ENCODE measurements at places on chromosomes 16 and 17. TPM values are rescaled to one million over a fixed set of nuclear protein-coding genes. Genes with fewer than 3 reads are reported as not detected.

CDK3 gene
- total RNA-seq, result 1.4 TPM

CDT1 gene
- 32.2 TPM for total RNA-seq

DNA sequence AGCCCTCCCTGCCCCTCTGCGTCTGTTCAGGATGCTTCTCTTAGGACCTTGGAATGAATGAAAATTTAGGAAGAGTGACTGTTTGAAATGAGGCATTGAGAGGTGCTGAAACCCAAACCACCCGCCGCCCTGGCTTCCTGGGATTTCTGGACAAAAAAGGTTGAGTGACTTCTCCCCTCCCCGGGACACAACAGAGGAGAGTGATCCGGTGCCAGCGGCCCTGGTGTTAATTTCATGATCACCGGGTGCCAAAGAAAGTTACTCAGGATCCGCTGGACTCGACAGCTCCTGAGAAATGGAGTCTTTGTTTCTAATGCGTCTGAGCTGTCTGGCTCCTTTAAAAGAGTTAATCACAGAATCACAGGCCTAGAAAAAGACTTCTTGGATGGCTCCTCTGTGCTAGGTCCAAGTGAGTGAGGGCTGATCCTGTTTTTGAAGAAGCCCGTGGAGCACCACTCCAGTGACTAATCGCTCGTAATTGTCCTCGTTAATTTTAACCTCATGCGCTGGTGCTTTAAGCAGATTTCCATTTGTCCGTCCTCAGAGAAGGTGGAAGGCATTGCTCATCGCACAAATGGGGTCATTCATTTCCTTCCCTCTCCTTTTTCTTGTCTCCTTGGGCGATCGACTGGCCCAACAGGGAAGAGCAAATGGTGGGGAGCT lies 144.4 kb upstream of the ZFHX3 start:
- DNase-seq, result peak; percentile 42

- no peak for DNase-seq
Observed at GRCh38 chr17:70089513-70090148, 14.6 kb downstream of the KCNJ16 start.

COA3 gene
- total RNA-seq, result 119 TPM

ERN1 gene
- total RNA-seq, result 6.0 TPM

GRCh38 chr17:18921912-18922451 lies 30.0 kb upstream of the SLC5A10 start:
- DNase-seq, result no peak

GRIN2A gene
- total RNA-seq, result 0.59 TPM

DNA sequence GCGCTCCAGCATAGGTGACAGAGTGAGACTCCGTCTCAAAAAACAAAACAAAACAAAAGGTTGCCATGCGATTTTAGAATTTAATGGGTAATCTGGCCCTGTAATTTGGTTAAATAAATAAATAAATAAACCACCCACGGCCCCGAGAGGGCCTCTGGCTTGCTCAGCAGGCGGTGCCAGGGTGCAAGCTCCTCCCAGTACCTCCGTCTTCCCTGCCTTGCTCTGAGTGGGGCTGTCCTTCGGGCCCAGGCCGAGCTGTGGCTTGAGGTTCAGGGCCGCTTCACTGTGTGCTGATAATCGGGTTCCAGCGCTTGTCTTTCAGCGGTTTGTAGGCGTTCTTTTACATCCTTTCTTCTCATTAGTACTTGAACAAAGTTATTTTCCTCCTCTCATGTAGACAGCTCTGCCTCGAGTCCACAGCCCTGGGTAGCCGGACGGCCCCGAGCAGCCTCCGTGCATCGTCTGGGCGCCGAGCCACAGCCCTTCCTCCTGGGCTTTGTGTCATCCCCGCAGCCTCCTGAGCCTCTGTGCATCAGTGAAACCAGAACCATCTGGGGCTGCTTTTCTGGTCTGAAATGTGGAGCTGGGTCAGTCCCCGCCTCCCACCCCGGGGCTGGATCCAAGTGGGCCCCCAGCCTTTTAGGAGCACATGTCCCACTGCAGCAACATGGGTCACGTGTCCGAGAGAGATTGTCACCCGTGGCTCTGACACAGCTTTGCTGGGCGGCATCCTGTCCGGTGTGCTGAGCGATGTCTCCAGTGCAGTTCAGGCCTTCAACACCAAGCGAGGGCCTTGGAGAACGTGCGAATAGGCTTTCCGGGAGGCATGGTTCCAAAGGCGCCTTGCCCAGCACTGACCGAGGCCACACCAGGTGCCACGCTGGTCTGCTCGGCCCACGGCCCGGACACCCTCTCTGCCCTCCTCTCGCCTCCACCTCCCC lies 157.4 kb upstream of the CHMP6 start:
- no peak for DNase-seq

- no peak for DNase-seq
Observed at GRCh38 chr17:1170739-1171138, 9.0 kb downstream of the ABR start.

TBC1D28 gene
- not detected for total RNA-seq

DNA sequence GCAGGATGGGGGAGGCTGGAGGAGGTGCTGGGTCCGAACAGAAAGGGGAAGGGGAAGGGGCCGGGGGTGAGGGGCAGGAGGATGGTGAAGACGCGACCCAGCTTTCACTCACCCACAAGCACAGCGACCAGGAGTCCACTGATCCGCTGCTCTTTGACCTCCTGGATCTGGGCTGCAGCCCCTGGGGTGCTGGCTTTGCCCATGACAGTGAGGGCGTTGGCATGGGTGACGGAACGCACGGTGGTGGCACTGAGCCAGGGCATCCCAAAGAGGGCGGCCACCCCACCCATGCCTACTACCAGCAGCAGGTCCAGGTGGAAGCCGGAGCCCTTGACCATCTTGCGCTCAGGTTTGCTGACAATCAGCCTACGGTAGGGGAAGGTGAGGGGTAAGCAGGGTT lies 14.9 kb downstream of the SLC4A1 start:
- no peak for DNase-seq

NPIPA3 gene
- 0.48 TPM for total RNA-seq

- DNase-seq, result peak; percentile 15
Observed at GRCh38 chr17:28426081-28426519, 20.1 kb upstream of the SLC46A1 start.

CCL7 gene
- 0.68 TPM for total RNA-seq

GRCh38 chr16:51152691-51153576 lies 1.9 kb upstream of the SALL1 start:
- DNase-seq, result no peak

GRCh38 chr16:8804313-8804712 lies 6.7 kb downstream of the PMM2 start:
- no peak for DNase-seq

DNA sequence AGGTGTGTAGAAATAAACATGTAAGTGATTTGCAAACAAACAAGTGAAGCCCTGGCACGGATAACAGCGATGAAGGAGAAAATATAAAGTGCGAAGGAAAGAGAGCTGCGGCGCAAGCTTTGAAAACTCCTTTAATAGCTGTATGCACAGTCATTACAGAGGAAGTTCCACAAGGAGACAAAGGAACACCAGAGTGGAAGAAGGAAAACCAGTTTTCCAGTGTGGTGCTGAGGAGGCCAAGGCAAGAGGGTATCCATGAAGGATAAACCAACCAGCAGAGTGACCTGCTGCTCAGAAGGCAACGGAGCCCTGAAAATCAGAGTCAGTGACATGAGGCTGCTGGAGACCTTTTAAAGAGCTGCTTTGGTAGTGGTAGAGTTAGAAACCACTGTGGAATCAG lies 24.4 kb downstream of the METTL16 start:
- no peak for DNase-seq

DNA sequence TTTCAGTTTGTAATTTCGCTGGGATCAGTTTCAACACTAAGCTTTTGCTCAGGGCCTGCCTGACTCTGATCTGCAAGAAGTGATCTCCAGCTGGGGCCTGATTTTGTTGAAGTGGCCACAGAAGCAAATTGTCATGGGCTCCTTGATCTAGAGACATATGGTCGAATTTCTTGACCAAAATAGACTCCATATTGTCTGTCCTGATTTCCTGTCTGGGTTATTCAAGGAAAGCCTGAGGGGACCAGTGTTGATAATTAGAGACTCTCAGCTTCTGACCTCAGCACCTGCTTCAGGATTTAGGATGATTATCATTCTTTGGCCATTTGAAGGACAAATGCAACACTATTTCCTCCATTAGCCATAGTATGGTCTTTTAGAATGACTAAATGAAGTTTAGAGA lies 48.9 kb upstream of the MSI2 start:
- DNase-seq, result no peak

GRCh38 chr17:4142107-4142900 lies 526 bp downstream of the ZZEF1 start:
- DNase-seq, result peak; percentile 15

- no peak for DNase-seq
Observed at GRCh38 chr17:73011016-73011486, 81.4 kb downstream of the SLC39A11 start.

ITGAX gene
- total RNA-seq, result not detected

- DNase-seq, result no peak
Observed at GRCh38 chr17:19618015-19618414, 30.5 kb upstream of the ALDH3A2 start.

LPO gene
- not detected for total RNA-seq

DNA sequence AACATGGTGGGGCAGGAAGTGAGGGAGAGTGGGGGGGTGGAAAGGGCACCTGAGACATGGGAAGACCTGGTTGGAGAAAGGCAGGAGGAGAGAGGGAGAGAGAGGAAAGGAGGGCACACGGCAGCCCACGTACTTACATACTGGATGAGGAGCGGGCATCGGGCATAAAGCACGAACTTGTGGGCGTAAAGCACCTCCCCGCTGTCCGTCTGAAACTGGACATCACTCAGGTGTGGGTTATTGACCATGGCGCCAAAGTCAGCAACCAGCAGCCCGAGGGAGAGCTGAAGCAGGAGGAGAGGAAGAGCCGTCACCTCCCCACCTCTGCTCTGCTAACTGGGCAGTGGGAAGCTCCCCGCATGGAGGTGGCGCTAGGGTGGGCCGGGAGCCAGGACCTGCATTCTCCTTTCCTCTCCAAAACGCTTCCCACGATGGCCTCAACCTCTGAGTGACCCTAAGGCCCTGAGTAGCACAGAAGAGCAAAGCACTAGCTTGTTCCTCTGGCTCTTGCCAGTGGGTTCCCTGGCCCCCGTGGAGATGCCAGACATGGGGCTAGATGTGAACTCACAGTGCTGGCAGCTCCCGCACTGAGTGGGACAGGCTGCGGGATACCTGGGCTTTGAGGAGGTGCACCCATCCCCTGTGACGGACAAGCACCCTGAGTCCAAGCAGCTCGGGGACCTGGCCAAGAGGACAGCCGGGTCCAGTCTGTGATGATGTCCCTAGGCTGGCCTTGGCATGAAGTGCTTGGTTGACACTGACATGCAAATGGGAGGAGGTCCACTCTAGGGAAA lies 16.9 kb downstream of the SLX4 start:
- no peak for DNase-seq

DNA sequence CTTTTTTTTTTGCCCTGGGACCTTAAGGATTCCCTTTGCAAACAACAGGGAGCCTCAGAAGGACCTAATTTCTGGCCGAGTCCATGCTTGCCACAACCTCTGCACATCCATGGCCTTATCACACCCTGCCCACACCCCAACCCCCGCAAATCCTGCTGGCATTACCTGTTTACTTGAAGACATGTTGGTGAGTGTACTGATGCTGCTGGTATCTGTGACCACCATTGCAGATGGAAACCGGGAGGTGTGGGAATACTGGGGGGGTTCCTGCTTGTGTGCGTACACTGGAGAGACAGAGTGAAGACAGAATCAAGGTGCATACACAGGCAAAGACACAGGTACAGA lies 46.0 kb downstream of the HNF1B start:
- DNase-seq, result no peak

DNA sequence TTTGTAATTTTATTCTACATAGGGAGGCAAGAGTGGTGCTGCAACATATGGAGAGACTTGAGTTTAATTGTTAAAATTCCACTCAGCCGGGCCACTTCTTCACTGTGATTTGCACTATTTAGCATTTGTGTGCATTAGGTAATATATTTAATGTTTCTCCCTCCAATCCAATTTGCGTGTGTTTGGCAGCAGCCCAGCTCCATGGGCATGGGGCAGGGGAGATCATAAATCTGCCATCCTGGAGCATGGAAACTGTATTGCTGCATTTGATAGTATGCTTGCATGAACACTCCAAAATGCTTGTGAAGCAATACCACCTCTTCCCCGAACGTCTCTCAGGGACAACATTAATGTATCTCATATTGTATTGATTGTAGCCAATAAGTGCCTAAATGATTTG lies 339.1 kb upstream of the RBFOX1 start:
- no peak for DNase-seq

GRCh38 chr16:84446084-84446483 lies 58.4 kb downstream of the MEAK7 start:
- DNase-seq, result no peak

DNA sequence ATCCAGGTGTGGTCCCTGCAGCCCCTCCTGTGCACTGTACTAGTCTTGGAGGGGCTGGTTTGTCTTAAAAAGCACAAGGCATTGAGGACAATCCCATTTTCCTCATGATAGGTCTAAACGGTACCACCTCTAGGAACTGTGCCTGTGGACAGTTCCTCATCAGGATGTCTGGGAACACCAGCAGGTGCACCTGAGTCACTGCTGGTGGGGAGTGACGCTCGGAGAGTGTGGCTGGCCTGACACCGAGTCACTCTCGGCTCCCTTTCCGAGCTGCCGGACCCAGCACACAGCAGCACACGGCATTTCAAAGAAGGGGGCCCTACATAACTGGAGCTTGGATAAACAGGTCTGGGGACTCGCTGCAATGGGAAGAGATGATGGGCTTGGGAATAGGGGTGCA lies 25.6 kb downstream of the LRRC75A start:
- no peak for DNase-seq

UQCRC2 gene
- total RNA-seq, result 95.0 TPM

SMIM5 gene
- not detected for total RNA-seq

DNA sequence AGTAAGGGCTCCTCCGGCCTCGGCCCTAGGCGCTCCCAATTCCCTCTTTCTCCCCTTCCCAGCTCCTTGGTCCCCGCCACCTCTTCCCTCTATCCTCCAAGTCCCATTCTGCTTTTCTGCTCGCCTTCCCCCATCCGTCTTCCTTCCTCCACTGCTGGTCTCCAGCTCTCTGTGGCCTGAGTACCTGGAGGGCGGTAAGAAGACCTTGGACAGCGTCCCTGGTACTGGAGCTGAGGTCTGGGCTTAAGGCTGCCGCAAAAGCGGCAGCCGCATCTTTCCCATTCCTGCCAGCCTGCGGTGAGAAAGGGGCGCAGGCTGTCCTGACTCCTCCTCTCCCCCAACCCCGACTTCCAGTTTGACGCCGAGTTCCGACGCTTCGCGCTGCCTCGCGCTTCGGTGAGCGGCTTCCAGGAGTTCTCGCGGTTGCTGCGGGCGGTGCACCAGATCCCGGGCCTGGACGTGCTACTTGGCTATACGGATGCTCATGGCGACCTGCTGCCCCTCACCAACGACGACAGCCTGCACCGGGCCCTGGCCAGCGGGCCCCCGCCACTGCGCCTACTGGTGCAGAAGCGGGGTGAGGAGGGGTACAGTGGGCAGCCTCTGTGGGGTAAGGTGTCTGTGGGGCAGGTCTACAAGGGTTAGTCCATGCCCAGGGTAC lies 471 bp downstream of the PARD6A start:
- no peak for DNase-seq

SPATA32 gene
- not detected for total RNA-seq

Data from RPMI7951 (cell line).